Hepatic stellate cell (primary cell): ENCODE measurements at places on chromosomes 4 and X.

GRCh38 chr4:105306158-105306781 is 159.6 kb downstream of the TET2 start:
- no peak for DNase-seq

GRCh38 chr4:163665521-163666331 is 171.2 kb downstream of the TMA16 start:
- DNase-seq, result no peak

- no peak for DNase-seq
Measured at GRCh38 chr4:135204311-135204710, 1002.7 kb upstream of the PABPC4L start.

- DNase-seq, result no peak
Measured at GRCh38 chrX:121245763-121246162, 198.4 kb downstream of the GLUD2 start.

DNA sequence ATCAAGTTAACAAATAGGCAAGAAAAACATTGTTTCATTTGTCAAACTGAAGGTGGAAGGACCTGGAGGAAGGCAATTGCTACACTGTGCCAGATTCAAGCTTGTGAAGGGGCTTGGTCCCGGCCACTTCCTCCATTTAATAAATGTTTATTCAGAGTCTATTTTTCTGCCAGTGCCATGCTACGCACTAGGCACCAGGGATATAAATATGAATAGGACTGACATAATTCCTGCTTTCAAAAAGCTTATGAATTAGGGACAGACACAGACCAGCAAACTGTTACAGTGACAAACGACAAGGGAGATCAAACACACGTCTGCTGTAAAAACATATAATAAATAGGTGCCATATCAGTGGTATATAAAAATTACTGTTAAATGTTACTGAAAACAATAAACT is 571 bp downstream of the TLR6 start:
- no peak for DNase-seq

DNA sequence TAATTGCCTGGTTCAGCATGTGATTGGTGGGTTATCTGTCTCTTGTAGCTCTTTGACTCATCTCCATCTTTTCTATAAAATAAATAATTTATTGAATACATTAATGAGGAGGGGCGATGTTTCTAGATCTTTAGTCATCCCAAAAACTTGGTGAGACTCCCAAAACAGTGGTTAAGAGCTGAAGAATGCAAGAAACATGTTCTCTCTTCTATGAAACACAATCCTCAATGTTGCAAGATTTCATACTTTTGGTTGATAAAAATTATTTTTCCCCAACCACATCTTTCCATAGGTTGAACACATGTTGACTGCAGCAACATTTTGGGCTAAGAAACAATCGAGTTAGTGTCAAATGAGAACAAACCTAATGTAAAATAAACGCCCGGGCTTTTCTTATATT is 1.2 kb upstream of the TMEM47 start:
- DNase-seq, result no peak
